ENCODE measurements at places on chromosomes 1 and 21. TPM values are rescaled to one million over a fixed set of nuclear protein-coding genes. Genes with fewer than 3 reads are reported as not detected.

PLCH2 gene
- 6.5 TPM for total RNA-seq

KCND3 gene
- not detected for total RNA-seq

CNR2 gene
- 0.47 TPM for total RNA-seq

KPRP gene
- not detected for total RNA-seq

HORMAD1 gene
- total RNA-seq = 0.26 TPM

ENTREP3 gene
- 32.3 TPM for total RNA-seq

TTC3 gene
- 44.0 TPM for total RNA-seq

SLC30A10 gene
- total RNA-seq = not detected

FAM177B gene
- not detected for total RNA-seq

DNAI4 gene
- 0.80 TPM for total RNA-seq

PDC gene
- total RNA-seq = not detected

RHOC gene
- total RNA-seq = 105 TPM

OR10Z1 gene
- not detected for total RNA-seq

TDRD10 gene
- not detected for total RNA-seq

BARHL2 gene
- total RNA-seq = not detected

BLACAT1 gene
- total RNA-seq = 0.19 TPM

LCE3E gene
- not detected for total RNA-seq

CADM3 gene
- total RNA-seq = not detected

FCRLB gene
- total RNA-seq = 0.63 TPM

OR2L3 gene
- total RNA-seq = not detected

KCNJ9 gene
- total RNA-seq = not detected

PLXNA2 gene
- total RNA-seq = 0.26 TPM

CRYAA gene
- total RNA-seq = not detected

HFM1 gene
- not detected for total RNA-seq

LEFTY2 gene
- total RNA-seq = not detected

ETV3 gene
- 32.8 TPM for total RNA-seq

PAPPA2 gene
- 0.09 TPM for total RNA-seq

FNDC5 gene
- not detected for total RNA-seq

WNT2B gene
- total RNA-seq = 0.07 TPM

TSPAN1 gene
- total RNA-seq = not detected

AIM2 gene
- 14.1 TPM for total RNA-seq

SYCP1 gene
- total RNA-seq = not detected
